ENCODE measurements at places on chromosomes 13 and 19.

- peak; percentile 37 for DNase-seq
Observed at GRCh38 chr13:113152984-113153809, 5.3 kb upstream of the PROZ start.

DNA sequence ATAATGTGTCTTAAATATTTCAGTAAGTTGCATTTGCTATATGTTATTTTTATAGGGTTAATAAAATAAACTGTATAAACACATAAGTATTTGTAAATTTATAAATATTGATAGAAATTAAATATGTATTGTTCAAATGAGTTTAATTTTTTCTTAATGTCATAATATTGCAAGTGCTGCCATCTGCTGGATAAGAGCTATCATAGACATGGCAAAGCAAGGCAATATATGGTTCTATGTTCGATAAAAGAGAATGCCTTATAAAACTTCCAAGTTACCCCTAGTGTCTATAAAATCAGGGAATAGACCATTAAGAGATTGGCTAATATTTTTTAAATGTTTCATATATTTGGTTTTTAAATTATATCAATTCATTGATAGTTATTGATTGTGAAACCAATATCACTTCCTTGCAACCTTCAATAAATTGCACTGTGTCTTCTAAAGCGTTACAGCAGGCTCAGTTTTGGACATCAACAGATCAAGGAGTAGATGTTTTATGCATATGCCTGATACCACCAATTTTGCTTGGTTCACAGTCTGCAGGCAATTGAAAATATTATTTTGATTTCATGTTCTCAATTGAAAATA, 29.0 kb upstream of the SLITRK6 start:
- no peak for DNase-seq

- DNase-seq, result no peak
Observed at GRCh38 chr19:52945652-52946321, 16.9 kb downstream of the ZNF816 start.

DNA sequence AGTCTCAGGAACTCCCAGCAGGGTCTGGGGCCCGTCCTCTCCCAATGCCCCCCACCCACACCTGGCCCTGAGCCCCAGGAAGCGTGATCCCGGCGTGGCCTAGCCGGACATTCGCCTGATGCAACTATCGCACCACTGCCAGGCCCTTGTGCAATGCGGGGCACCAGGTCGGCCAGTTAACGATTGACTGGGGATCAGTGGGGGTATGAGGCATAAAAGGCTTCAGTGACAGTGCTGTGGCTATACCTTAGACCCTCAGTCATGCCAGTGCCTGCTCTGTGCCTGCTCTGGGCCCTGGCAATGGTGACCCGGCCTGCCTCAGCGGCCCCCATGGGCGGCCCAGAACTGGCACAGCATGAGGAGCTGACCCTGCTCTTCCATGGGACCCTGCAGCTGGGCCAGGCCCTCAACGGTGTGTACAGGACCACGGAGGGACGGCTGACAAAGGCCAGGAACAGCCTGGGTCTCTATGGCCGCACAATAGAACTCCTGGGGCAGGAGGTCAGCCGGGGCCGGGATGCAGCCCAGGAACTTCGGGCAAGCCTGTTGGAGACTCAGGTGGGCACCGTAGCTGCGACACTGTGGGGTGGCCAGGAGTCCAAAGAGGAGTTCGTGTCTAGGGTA, at the start of gene ANGPTL8:
Gene ANGPTL8, plus strand, starts transcription at position 243 of the 624 bp plus-strand sequence. Its CDS starts 19 bp downstream, at position 262.
- DNase-seq, result no peak

DNA sequence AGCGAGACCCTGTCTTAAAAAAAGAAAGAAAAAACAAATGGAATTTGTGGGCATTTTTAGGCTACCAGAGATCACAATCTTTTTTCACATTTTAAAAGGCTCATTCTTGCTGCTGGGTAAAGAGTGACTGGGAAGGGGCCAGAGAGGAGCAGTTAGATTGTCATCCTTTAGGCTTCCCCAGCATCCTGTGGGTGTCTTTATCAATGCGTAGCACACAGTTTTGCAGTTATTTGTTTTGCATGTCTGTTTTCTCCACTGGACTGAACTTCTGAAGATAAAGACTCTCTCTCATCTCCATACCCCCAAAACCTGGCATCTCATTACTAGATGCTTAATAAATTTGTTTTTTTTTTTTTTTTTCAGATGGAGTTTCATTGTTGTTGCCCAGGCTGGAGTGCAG, 2.1 kb upstream of the UTP14C start:
- DNase-seq, result no peak

DNA sequence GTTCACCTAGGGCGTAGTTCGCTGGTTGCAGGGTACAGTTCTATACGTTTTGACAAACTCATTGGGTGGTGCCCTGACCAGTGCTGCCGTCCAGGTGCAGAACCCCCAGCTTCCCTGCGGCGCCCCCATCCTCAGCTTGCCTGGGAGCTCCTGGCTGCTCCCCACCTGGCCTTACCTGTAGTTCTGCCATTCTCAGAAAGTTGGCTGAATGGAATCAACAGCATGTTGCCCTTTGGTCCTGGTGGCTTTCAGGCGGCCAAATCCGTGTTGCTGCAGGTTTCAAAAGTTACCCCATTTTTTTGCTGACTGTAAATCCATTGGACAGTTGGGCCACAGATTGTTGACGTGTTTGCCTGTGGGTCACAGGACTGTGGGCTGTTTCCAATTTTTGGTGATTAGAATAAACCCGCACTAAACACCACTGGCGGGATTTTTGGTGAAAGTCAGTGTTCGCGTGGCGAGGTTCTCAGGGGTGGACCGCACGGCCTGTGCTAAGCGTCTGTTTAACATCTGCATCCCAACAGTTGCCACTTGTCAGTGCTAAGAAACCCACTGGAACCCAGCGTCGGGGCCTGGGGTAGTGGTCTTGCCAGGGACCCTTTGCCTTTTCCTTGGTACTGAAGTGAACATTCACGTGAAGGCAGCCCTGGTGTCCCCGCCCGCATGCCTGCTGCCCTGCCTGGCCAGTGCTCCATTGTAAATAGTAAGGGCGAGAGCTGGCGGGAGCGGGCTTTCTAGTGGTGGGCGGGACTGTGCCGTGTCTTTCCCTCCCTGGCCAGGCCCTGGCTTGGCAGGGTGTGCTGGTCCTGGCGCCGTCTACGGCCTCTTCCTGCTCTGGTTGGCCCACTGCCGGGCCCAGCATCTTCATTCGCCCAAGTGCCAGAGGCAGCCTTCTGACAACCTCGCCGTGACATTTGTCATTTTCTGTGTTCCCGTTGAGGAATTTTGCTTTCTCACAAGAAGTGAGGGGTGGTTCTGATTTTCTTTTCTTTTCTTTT, 3.3 kb downstream of the DOT1L start:
- no peak for DNase-seq

DNA sequence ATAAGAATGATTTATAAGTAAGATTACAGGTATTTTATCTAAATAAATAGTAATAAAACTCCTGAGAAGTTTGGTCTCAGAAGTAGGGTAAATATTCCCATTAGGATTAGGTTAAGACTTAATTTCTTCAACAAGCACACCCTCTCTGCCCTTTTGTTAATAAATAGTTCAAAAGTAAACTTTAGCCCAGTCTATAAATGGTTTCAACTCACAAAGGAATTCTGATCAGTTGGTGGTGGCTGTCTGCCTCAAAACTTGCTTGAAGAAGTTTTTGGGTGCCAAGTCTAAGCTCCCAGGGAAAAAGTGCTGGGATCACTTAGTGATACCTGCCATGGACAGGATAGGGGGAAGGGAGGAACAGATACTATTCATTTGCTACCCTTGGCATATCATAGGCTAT, 22.9 kb downstream of the MBNL2 start:
- DNase-seq, result no peak

GRCh38 chr19:807627-808422, 10.6 kb downstream of the PTBP1 start:
- no peak for DNase-seq

DNA sequence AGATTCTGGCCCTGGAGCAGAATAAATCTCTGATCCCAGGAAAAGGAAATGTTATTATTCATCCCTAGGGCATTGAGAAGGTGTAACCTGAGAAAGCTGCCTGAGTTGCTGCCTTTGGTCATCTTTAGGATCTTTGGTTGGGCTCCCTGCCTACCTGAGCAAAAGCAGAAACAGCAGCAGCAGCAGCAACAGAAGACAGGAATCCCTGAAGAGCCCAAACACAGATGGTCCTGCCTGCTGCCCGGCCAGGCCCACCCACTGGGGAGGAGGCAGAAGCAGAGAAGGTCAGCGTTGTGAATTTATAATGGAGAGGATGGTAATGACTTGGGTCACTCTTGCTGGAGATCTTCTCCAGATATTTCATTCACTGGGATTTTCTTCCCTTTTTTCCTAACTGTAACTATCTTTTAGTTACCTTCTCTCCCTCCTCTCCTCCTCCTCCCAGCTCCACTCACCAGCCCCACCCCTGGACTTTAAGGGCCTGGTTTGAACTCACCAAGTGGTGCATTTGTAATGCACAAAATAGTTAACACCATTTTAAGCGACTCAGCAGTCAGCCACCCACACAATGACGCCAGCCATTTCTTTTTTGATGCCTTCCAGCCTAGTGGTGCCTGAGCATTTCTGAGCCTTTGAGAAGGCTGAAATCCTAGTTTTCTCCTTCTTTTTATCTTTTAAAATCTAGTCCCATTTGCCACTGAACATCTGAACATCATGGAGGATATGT, 91.7 kb downstream of the HSPH1 start:
- no peak for DNase-seq

DNA sequence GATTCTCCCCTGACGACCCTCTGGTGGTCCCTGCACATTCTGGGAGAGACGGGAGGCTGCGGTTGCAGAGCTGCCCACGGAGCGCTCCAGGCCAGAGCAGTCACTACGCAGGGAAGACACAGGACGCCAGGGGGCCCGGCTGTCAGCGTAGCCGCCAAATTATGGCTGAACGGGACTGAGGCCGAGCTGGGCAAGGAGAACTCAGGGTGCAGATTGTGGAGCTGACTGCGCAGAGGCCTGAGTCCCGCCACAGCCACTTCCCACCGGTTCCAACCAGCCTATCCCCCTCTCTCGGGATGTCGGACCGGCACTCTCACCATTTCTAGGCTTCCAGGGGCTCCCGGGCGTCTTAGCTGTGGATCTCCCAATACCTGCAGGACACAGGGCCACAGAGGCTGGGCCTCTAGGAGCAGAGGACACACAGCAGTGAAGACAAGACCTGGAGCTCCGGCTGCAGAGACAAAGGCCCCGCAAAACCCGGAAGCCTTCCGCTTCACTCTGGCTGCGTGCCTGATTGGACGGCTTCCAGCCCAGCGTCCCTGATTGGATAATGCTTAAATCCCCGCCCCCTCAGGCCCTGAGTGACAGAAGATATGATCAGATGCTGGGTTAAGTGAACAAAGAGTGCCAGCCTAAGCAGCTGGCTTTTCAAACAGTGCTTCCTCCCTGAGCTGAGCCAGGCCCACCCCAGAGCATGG, at the start of gene ZNF737:
Gene ZNF737, minus strand, starts transcription at position 461 of the 698 bp plus-strand sequence. Its CDS starts 141 bp downstream, at position 320.
- DNase-seq, result peak; percentile 61

DNA sequence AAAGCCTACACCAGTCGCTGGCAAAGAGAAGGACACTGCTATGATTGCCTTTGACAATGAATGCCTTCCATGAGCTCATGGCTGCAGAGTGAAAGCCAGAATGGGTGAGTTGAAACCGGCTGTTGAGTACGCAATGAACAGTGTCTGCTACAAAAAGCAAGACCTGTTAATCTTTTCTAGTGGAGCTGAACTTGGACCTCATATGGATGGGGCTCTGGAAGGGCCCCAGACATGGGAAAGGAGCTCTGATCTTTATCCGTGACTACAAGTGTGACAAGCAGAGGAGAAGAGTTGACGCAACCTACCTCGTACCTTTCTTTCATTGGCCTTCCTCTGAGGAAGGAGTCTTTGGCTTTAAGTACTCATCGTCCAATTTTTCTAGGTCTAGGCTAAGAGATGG, 67.1 kb upstream of the TSC22D1 start:
- no peak for DNase-seq

GRCh38 chr19:44212866-44213346, 574 bp downstream of the ZNF227 start:
- DNase-seq, result no peak

DNA sequence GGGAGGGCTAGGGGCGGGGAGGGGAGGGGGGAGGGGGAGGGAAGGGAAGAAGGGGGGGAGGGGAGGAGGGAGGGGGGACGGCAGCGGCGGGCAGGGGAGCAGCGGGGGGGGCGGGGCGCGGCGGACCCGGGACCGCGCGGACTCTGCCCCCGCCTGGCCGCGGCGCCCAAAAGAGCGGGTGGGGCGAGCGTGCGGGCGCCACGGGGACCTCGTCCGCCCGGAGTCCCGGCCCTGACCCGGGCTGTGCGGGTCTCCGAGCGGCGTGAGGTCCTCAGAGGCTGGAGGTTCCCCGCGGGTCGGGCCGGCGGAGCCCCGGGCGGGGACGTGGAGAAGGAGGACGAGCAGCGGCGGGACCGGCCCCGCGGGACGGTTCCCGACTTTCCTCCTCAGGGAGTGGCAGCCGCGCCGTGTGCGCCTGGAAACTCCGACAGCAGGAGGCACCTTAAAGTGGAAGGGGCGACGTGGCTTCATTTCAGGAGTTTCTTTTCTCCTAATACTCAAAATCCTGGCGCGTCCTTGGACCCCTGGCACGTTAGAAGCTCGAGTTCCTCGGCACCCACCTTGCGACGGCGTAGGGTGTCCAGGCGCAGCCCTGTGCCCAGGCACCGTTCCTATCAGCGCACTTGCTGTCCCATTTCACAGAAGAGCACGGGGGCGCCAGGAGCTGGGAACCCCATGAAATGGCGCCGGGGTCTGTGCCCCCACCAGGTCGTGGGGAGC, 518 bp upstream of the PLPP2 start:
- DNase-seq, result no peak

DNA sequence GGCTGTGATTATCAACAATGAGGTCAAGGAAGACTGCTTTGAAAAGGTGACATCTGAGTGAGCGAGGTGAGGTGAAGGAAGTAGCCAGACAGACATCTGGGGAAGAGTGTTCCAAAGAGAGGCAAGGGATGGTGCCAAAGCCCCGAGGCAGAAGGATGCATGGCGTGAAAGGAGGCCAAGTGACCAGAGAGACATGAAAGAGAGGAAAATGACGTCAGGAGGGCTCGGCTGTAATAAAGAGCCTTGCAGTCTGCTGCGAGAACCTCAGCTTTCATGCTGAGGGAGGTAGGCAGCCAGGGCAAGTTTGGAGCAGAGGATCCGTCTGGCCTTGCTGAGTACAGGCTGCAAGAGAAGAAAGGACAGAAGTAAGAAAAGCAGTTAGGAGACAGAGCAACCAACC, 50.8 kb downstream of the FOXO1 start:
- DNase-seq, result no peak

GRCh38 chr19:58511353-58512208, at the start of gene SLC27A5:
Gene SLC27A5, minus strand, starts transcription at chr19:58511992. Its CDS starts 37 bp downstream, at chr19:58511955.
- DNase-seq, result no peak

DNA sequence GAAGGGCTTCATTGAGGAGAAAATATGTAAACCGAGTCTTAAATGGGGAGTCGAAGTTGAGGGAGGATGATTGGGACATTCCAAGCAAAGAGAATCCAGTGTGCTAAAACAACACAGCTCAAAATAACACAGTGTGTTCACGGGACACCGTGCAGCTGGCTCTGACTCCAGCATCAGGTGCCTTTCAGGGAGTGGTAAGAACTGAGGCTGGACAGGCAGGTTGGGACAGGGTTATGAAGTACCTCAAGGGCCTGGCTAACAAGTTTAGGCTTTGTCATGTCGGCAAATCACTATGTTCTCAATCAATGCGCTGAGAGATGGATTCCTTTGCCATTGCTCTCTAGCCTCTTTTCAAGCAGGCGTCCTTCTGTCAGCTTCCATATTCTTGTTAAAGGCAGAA, 27.5 kb upstream of the WDFY2 start:
- DNase-seq, result no peak
